Kidney (tissue), 22 donors: ENCODE measurements at places on chromosomes 13 and 19. TPM values are rescaled to one million over a fixed set of nuclear protein-coding genes. Genes with fewer than 3 reads are reported as not detected.

DNA sequence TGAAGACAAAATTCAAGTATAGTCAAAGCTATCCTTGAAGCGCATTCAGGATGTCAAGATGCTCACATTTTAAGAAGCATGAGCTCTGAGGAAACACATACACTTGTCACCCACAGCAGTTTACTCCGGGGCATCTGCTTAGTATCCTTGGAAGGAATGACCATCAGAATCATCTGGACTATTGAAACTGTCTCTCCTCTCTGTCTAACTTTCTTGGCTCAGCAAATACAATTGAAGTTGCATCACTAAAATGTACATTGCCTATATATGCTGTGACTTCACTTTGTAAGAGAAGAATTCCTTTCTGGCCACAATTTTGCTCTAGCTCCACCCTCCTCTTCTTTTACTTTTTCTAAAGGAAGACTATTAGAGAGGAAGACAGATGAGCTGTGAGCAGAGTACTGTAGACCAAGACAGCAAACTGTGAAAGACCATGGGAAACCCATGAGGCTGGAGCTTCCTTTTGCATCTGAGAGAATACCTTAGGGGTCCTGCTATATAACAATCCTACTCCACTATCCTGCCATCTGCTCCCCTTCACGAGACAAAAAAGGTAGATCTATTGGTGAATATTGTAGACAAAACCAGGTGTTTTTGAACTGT lies 906.3 kb downstream of the PCDH9 start:
- DNase-seq, result no peak

GRCh38 chr19:13684021-13684420 lies 80.3 kb upstream of the MRI1 start:
- no peak for DNase-seq

DNA sequence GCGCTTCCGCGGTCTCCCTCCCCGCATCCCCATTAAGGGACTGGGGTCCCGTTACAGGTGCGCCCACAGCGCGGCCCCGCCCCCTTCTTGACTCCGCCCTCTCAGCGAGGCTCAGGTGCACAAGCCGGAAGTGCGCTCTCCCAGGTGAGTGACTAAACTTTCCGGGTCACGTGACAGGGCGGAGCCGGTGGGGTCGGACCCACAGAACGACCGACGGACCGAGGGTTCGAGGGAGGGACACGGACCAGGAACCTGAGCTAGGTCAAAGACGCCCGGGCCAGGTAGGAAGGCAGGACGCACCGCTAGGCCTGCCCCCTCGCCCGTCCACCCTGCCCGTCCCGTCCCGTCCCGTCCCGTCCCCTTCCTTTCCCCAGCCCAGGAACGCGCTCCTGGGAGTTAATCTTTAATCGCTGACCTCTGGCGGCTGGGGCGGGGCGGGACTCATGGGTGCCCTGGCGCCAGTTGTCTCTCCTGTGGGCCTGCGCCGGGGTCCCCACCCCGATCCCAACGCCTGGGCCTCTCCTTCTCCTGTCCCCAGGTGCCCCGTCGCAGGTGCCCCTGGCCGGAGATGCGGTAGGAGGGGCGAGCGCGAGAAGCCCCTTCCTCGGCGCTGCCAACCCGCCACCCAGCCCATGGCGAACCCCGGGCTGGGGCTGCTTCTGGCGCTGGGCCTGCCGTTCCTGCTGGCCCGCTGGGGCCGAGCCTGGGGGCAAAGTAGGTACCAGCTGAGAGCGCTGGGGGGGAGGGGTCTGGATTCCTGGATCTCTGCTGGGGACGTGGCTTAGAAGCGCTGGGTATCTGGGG lies at the start of gene CRB3:
CRB3 (plus strand) TSS at position 202 of the 804 bp plus-strand sequence; CDS start at position 633, 431 bp downstream.
- DNase-seq, result peak; percentile 90

GRCh38 chr19:17159466-17160393 lies 55.4 kb upstream of the USE1 start:
- no peak for DNase-seq

DNA sequence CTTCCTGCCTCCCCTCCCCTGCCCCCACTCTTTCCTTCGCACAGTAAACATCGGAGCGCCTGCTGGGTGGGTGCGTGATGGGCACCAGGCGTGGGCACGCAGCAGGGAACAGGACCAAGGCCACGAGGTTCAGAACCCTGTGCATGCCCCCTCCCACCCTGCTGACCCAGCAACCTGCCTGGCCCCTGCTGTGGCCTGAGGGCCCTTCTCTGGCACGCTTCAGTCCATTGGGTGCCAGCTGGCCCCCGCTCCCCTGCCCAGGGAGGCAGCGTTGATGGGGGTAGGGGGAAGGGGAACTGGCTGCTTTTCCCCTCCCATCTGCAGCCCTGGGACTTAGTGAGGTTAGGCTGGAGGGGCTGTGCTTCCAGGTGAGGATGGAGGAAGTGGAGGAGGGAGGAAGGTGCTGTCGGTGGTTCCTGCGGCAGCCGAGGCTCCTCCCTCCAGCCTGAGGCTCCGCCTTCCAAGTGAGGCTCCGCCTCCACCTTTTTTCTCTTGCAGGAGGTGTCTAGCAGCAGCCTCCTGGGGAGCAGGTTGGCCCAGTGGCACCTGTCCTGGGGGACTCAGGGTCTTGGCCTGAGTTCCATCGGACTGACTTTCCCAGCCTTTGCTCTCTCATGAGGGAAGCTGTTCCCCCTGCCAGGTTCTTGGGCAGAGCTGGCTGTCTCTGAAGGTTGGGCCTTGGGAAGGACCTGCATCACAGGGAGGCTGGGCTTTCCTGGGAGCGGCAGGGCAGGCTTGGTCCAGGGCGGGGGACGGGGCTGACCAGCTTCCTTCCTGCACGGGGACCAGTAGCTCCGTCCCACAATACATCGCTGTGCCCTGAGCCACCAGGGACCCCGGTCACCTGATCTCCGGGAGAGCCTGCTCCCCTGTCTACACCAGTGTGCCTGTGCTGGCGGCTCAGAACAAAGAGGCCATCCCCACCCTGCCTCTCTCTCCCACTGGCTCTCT lies 7.3 kb downstream of the PIAS4 start:
- DNase-seq, result peak; percentile 88

GRCh38 chr19:46052896-46053295 lies 12.1 kb upstream of the IGFL4 start:
- DNase-seq, result no peak

GRCh38 chr13:111383591-111384440 lies 63.4 kb downstream of the TEX29 start:
- no peak for DNase-seq

GRCh38 chr13:80040196-80040980 lies 300.5 kb downstream of the SPRY2 start:
- peak; percentile 17 for DNase-seq

GRCh38 chr19:22814124-22814523 lies 18.0 kb upstream of the ZNF723 start:
- DNase-seq, result no peak

DNA sequence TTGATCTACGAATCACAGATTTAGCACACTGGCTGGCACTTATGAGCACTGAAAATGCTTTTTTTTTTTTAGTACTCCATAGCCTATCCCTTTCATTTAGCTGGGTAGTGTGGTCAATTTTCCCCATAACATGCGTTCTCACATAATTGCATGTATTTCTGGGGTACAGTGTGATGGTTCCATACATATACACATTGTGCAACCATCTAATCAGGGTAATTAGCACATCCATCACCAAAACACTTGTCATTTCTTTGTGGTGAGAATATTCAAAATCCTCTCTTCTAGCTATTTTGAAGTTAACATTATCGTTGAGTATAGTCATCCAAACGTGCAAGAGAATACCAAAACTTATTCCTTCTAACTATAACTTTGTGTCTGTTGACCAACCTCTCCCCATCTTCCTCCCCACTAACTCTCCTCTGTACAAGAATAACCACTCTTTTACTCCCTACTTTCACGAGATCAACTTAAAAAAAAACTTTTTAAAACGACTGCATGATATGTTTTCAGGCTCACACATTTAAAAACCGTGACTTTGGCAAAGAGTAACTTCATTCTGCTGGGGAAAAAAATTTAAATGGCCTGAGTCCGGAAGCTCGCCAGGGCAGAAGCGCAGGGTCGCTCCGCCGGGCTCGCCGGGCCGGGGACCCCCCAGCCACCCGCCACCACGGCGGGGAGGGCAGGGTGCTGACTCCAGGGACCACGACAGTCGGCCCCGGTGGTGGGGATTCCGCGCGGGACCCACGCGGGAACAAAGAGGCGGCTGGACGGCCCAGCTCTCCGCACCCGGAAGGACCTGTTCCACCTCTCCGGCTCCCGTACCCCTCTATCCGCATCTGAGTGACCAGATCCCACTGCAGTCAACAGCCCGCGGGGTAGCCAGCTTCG lies 868 bp upstream of the UBAC2 start:
- DNase-seq, result no peak

DNA sequence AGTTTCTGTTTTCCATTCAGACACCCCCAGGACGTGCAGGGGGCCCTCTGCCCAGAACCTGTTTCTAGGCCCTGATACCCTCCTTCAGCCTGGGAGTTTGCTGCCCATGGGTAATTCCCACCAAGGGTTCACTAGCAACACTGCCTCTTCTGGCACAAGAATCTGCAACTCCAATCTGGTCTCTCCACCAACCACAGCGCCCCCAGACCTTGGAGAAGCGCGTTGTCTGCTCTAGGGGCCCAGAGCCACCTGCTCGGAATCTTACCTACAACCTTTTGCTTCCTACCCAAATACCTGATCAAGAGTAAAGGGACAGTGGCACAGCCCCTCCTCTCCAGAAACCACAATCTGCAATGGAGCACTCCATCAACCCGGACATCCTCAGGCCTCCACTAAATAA lies 763 bp downstream of the ZNF180 start:
- DNase-seq, result no peak

GRCh38 chr13:58953638-58954037 lies 1210.1 kb downstream of the DIAPH3 start:
- DNase-seq, result no peak

DNA sequence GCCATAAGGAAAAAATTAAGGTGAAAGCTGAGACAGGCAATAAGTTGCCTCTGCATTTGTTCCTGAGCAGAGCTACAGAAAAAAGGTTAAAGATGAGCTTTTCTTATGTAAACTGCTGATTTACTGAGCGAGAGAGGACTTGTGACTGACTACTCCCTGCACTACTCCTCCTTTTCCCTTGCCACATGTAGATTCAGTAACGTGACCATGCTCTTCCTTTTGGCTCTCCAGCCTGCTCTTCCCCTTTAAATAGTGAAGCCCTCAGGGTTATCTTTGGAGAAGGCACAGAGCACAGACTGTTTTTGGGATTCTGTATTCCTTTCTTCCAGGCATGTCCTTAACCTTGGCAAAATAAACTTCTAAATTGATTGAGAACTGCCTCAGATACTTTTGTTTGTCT lies 630.2 kb downstream of the UQCRFS1 start:
- DNase-seq, result no peak

DNA sequence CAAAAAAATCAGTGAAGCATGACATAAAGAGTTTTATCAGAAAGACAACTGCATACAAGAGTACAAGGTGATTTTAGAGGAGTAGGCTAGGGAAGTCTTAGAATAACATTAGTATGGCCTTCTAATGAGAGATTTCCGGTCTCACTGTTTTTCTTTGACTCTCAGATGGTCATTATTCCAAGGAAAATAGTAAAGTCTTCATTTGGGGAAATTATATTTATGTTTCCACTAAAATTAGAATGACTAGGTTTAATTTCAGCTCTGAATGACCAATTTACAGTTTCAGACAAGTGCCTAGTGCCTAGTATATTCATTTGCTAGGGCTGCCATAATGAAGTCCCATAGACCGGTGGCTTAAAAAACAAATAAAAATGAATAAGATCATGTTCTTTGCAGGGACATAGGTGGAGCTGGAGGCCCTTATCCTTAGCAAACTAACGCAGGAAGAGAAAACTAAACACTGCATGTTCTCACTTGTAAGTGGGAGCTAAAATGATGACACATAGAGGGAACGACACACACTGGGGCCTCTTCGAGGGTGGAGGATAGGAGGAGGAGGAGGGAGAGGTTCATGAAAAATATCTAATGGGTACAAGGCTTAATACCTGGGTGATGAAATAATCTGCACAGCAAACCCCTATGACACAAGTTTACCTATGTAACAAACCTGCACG lies 303.1 kb downstream of the PCDH9 start:
- peak; percentile 2 for DNase-seq

- no peak for DNase-seq
Measured at GRCh38 chr13:51761643-51762350, 42.2 kb downstream of the DHRS12 start.

DNA sequence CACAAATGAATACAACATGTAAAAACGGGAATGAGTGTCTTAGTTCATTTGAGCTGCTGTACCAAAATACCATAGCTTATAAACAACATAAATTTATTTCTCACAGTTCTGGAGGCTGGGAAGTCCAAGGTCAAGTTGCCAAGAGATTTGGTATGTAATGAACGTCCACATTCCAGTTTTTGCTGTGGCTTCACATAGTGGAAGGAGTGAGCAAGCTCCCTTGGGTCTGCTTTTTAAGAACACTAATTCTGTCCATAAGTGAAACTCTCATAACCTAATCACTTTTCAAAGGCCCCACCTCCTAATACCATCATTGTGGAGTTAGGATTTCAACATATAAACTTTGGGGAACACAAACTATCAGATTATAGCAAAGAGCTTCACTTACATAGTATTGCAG lies 1189.6 kb downstream of the PCDH9 start:
- no peak for DNase-seq

DNA sequence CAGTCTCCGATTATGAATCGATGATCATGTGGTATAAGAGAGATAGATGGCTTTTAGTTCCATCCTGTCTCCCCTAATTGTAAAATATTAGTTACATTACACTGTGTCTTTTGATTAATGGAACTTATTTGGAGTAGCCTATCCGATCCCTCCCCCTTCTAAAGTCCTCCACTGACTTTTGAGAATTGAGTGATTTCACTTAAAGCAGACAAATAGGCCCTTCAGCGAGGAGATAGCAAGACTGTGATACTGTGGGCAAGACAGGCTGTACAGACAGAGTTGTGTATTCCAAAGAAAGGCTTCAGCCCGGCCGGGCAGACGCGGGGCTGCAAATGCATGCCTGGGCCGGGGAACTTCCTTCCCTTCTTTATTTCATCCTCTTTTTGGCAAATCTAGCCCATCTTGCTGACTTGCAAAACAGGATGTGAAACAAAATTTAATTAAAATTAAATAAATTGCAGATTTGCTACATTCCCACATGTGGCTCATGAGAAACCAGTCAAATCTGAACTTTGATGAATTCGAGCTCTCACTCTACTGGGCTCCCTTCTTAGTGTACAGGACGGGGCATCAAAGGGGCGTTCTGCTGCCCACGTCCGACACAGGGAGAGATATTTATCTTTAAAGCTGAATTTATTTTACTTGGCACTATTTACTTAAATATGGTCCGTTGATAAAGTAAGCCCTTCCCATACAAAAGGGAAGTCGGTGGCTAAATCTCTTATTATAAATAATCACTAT lies 314.8 kb downstream of the ZNF536 start:
- no peak for DNase-seq

- DNase-seq, result no peak
Measured at GRCh38 chr19:28332351-28332750, 880.6 kb downstream of the UQCRFS1 start.

- no peak for DNase-seq
Measured at GRCh38 chr13:30884543-30884942, 21.5 kb upstream of the MEDAG start.

The CEACAM16 gene
- total RNA-seq, result not detected

The IGFL2 gene
- total RNA-seq, result not detected

The ZNF296 gene
- 2.1 TPM for total RNA-seq

The LHFPL6 gene
- total RNA-seq, result 59.2 TPM

The LGALS7B gene
- not detected for total RNA-seq

The ADPRHL1 gene
- total RNA-seq, result 1.5 TPM

The EID2B gene
- 3.3 TPM for total RNA-seq

The CPT1C gene
- 6.0 TPM for total RNA-seq

The NXNL1 gene
- not detected for total RNA-seq
